Daoy (cell line): ENCODE measurements at places on chromosomes 1 and 21.

GRCh38 chr1:61606448-61607312, 118.3 kb downstream of the TM2D1 start:
- DNase-seq = peak; percentile 17

GRCh38 chr1:3750741-3751140, 1.5 kb upstream of the CCDC27 start:
- DNase-seq = no peak

DNA sequence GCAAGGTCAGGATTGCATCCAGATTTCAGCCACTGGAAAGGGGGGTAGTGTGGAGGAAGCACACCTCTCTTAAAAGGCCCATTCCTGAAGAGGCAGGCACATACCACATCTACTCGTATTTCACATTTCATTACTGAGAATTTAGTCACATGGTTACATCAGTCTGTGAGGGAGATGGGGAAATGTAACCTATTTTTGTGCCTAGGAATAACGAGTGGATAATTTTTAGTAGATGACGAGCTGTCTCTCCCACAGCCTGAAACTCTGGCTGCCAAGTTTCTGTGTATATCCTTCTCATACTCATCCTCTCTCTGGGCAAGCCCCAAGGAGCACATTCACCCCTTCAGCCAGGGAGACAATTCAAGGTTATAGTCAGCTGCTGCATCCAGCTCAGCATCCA, 10.3 kb upstream of the C21orf91 start:
- no peak for DNase-seq

GRCh38 chr1:152111515-152111968, 3.7 kb downstream of the TCHH start:
- peak; percentile 75 for DNase-seq

DNA sequence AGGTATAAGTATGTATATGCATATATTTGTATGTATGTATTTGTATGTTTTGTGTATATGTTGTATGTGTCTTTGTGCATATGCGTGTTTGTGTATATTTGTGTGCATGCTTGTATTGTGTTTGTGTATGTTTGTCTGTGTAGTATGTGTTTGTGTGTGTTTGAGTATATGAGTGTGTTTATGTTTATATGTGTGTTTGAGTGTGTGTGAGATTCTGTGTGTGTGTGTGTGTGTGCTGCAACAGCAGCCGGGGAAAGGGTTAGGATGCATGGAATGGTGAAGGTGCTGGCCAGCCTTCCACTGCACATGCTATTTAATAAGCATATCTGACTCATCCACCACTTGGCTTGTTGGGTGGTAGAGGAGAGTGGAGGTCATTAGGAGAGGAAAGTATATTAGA, 46.6 kb upstream of the RAB4A start:
- DNase-seq = peak; percentile 67

- DNase-seq = no peak
These were observed 89.6 kb downstream of the ZSWIM5 start for GRCh38 chr1:45116820-45117219.

GRCh38 chr1:42886046-42886739, 39.8 kb downstream of the ZNF691 start:
- no peak for DNase-seq

DNA sequence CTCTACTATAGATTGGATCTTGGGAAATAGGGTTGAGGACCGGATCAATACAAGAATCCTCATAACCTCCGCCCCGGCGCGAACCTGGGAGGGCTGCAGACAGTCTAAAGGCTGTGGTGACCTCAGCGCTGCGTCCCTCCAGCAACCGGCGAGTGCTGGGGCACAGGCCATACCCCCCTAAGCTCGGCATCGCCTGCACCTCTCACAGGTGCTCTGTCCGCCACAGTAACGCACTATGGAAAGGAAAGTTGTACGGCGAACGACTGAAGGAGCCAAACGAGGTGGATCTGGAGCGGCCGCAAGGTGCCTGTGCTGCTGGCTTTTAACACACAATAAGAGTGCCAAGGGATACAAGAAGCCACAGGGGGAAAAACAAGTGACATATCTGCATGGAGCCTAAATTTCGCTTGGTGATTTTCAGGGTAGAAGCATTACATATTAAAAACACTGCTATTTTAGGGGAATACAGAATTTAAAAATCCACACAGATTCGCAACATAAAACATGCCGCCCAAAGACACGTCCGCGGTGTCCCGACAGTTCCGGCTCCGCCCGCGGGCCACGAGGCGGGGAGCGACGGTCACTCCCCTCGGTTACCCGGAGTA, 1.4 kb upstream of the RBM15 start:
- peak; percentile 73 for DNase-seq

- DNase-seq = no peak
These were observed 56.6 kb downstream of the PRKCZ start for GRCh38 chr1:2106659-2107405.

DNA sequence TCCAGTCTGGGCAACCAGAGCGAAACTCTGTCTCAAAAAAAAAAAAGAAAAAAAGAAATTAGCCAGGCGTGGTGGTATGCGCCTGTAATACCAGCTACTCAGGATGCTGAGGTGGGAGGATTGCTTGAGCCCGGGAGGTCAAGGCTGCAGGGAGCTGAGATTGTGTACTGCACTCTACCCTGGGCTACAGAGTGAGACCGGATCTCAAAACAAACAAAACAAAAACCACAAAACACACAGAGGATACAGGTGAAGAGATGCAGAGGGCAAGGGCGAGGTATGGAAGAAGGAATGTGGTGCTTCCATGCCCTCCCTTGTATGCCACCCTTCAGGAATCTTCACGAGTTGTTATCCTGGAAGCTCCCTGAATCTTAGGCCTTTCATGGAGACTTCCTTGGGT, 68.5 kb downstream of the NDUFS5 start:
- DNase-seq = no peak

DNA sequence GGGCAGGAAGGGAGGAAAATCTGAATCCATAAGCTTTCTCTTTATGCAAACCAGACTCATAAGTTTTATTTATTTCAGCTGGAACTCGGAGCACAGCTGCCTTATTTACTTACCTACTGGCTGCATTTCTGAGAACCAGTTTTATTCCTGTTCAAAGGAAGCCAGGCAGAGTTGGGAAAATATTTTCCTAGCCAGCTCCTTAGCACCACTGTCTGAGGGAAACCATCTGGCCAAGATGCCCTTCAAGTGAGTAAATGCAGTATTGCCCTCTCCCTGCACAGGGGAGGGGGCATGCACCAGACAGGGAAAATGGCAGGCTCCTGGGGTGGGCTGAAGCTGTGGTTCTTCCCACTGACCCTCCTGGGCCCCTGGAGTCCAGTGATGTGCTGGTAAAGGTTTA, 28.9 kb upstream of the FMOD start:
- no peak for DNase-seq

DNA sequence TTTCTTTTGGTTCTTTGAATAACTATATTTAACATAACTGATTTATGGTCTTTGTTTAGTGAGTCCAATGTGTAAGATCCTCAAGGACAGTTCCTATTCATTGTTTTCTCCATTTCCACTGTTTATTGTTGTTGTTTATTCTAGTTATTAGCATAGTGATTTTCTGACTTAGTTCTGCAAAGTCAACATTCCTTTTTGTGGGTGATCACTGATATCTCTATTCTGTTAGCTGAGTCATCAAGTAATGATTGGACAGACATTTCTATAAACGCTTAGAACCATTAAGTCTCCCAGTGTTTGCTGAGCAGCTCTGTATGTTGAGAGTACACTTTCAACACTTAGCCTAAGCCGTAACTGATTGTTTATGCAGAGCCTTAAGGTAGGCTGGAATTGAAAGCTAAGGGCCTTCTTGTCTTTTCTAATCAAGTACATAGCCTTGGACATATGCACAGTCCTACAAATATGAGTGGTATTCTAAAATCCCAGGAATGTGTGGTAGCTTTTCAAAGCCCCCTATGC, 87.1 kb downstream of the SLC5A9 start:
- DNase-seq = no peak

DNA sequence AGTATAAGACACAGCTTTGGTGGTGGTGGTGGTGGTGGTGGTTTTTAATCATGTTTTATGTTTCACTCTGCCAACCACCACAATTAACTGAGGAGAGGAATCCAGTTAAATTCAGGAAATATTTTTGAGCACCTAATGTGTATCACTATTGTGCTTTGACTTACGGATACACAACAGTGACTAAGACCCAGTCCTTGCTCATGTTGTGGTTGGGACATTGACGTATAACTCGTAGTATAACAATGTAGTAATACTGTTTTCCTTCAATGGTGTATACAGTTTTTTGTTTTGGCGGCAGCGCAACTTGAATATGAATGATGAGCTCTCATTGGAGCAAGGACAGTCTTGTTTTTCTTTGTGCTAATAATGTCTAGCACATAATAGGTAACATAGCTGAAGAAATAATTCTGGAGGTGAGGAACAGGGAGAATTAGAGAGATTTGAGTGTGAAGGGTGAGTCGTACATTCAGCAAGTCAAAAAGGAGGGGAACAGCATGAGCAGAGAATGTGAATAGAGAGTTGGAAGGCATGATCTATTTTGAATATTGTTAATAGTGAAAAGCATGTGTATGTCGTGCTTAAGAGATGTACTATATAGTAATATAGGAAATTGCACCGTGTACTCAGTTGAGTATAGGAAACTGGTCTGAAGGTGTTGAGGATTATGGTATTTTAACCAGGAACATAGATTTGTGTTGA, 5.5 kb downstream of the CACYBP start:
- no peak for DNase-seq

GRCh38 chr1:31521761-31522555, 54.4 kb upstream of the TINAGL1 start:
- no peak for DNase-seq

DNA sequence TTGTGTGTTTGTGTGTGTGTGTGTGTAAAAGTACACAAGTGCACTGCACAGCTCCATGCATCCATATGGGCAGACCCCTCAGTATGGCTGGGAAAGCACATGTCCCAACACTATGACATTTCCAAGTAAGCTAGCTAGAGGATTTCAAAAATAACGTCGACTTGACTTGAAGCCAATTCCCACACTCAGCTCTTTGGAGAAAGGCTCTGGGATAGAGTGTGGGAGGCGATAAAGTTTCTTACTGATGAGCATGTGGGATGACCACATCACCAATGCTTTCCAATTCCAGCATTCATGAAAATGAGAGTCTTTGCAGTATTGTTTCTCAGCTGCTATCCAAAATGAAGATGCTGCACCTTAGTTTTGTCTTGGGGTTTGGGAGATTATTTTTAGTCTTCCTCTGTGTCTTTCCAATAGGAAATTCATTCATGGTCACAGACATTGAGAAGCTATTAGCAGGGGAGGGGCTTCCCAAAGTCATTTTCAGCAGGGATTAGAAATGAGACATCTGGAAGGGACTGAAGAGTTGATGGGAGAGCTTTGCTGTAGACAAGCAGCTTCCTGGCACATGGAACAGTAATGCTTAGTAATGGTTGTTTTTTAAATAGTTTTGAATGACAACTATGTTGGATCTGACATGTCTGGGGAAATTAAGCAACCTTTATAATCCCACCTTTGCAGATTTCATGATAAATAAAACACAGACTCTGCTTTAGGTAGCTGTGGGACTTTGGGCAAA, 143.5 kb downstream of the ASTN1 start:
- no peak for DNase-seq

GRCh38 chr1:2566101-2567045, 10.2 kb downstream of the TNFRSF14 start:
- peak; percentile 81 for DNase-seq

- DNase-seq = peak; percentile 82
These were observed 2.6 kb downstream of the HDGF start for GRCh38 chr1:156748670-156749418.

GRCh38 chr1:54588377-54588776, 34.9 kb downstream of the FAM151A start:
- DNase-seq = no peak

DNA sequence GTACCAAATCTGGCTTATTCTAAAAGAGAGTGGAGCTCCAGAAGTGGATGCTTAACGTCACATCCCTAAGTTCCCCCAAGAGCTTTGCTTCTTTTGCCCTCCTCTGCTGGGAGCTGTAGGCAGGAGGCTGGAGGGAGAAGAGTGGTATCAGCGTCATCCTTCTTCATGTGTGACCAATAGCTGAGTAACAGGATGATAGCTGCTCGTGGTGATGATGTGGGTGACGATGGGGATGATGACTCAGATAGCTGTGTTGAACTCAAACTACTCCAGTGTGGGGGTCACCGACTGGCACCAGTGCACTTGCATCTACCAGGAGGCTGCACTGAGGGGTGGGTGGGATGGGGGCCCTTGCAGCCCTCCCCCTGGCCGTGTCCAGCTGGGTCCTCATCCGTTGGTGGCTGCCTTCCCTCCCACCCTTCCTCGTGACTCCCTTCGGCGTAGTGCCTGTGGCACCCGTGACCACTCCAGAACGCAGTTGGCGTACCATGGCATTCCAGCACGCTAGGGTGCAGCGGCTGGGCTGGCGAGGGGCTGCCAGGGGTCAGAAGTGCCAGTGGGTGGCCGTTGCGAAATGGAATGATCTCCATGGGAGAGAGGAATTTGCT, 1.1 kb downstream of the IGFN1 start:
- DNase-seq = peak; percentile 93

DNA sequence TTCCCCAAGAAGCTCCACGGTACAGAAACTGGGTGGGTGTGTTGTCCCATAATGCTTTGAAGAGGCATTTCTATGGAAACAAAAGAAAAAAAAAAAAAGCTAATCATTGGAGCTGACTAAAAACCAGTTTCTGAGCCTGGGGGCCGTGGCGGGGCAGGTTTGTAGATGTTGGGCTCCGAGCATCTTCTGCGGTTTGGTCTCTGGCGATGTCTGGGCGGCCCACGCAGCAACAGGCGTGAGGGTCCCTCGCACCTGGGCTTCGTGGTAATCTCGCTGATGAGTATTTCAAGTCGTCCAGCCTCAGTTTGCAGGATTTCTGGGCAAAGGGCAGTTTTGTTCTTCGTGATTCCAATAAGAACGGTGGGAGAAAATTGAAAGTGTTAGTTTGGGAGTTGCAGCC, 6.8 kb downstream of the TP73 start:
- DNase-seq = no peak

GRCh38 chr1:69123486-69123885, 444.2 kb upstream of the LRRC7 start:
- DNase-seq = no peak

- DNase-seq = no peak
These were observed 51.8 kb downstream of the MT1HL1 start for GRCh38 chr1:236952246-236953003.

DNA sequence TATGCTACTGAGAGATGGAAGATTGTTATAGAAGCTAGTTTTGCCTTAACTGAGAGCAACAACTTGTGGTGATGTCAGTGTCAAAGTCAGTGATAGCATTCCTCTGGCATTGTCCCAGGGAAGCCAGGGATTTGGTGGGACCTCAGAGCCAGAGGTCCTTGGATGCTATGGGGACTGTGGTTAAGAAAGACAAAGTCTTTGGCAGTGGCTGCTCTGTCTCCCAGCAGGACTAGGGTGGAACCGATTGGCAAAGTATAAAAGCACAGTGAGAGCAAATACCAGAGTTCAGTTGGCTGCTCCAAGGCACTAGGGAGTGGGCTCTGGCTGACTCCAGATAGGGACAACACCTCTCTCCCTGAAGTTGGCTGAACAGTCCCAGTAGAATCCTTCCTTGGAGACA, 104.8 kb downstream of the GDAP2 start:
- DNase-seq = no peak

GRCh38 chr1:102174259-102174863, 177.6 kb upstream of the OLFM3 start:
- no peak for DNase-seq

- DNase-seq = no peak
These were observed 314.4 kb upstream of the ZP4 start for GRCh38 chr1:238205045-238205662.
